ENCODE measurements at places on chromosomes 11 and 22.

DNA sequence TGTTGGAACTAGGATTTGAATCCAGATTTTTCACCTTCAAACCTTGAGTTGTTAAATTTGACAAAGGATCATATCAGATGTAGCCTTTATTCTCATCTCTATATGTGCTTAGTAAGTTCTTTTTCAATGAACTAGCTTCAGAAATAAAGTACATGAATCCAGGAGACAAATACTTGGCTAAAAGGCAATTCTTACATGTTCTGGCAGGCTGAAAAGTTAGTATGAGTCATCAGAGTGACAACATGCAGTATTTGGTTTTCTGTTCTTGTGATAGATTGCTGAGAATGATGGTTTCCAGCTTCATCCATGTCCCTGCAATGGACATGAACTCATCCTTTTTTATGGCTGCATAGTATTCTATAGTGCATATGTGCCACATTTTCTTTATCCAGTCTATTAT is 40.4 kb downstream of the BBOX1 start:
- no peak for DNase-seq

DNA sequence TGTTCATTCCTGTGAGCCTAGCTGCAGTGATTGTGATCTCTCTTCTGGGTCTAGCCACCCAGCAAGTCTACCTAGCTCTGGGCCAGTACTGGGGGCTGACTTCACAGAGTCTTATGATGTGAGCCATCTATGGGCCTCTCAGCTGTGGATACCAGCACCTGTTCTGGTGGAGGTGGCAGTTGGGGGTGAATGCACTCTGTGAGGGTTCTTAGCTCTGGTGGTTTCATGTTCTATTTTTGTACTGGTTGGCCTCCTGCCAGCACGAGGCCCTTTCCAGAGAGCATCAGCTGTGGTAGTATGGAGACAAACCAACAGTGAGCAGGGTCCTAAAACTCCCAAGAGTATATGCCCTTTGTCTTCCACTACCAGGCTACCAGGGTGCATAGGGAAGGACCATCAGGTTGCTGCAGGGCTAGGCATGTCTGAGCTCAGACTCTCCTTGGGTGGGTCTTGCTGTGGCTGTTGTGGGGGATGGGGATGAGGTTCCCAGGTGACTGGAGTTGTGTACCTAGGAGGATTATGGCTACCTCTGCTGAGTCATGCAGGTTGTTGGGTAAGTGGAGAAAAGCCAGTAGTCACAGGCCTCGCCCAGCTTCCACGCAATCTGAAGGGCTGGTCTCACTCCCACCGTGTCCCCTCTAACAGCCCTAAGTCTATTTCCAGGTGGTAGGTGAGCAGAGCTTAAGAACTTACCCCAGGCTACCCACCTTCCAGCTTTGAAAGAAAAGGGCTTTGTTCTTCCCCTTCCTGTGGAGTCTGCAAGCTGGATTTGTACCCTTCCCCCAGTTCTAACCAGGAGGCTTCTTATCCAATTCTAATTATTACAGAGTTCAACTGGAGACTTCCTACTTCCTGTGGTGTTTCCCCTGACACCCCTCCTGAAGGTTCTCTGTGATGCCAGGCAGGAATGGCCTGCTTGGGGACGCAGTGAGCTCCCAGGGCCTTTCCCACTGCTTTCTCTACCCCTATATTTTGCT is 250.7 kb downstream of the LUZP2 start:
- no peak for DNase-seq

GRCh38 chr11:130937051-130937450 is 20.8 kb upstream of the SNX19 start:
- no peak for DNase-seq

DNA sequence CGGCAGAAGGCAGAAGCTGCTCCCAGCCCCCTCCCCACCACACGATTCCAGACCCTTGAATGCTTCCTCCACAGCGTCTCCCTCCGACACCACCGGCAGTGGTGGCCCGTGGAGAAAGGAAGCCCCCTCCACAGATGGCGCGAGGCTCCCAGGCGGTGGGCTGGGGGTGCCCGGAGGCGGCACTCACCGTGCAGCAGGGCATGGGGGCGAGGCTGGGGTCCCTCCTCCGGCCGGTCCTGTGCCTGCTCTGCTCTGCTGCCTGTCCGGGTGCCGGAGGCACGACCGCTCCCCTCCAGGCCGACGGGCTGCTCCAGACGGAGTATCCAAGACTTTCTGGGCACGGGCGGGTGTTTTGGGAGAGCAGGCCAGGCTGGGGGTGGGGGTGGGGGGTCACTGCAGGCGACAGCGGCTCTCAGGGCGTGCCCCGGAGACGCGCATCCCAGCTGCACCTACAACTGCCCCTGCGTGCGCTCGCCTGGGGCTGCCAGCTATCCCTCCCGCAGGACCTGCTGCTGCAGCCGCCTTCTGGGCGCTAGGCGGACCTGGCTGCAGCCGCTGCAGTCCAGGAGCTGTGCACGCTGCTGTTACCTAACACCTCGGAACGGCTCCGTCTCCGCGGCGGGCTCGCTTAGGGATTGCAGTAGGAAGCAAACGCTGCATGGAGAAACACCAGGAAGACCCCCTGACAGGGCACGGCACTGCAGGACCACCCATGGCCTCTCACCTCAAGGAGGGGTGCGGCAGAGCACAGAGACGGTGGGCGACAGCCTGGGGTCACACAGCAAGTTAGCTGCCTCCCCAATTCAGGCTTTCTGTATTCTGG is 15.2 kb downstream of the MRGPRG start:
- DNase-seq, result no peak

DNA sequence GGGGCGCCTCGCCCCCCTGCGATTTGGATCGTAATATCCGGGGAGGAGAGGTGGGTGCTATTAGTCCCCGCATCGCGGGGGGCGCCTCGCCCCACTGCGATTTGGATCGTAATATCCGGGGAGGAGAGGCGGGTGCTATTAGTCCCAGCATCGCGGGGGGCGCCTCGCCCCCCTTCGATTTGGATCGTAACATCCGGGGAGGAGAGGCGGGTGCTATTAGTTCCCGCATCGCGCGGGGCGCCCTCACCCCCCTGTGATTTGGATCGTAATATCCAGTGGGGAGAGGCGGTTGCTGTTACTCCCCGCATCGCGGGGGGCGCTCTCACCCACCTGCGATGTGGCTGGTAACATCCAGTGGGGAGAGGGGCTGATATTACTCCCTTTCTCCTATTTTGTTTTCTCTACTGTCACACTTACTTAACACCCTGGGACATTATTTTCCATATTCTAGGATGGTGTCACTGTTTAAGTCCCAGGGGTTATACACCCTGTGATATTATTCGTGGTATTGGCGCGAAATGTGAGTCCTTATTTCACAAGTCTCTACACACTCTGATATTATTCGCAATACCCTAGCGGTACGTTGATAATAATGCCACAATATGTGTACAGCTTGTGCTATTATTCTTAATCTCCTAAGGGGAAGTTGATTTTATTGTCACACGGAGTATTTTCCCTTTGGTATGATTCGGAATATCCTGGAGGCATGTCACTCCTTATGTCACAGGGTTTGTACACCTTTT is 57.8 kb upstream of the ALDH3B2 start:
- DNase-seq, result peak; percentile 11

DNA sequence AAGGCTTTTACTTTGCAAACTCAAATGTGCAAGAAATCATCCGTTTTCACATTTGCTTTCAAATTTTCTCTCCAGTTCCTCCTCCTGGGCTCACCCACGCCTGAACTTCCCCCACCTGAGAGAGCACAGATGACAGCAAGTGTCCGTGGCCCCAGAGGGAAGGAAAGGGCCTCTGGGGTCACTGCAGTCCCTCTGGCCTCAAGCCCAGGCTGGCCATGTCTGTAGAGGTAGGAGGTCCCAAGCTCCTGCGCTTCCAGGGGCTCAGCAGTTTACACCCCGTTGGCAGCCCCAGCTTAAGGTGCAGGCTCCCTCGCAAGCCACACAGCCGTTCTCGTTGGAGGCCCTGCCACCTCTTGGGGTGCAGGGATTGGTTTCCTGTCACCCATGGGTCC is 40.5 kb upstream of the PRDM11 start:
- no peak for DNase-seq
